Substantia nigra (tissue), 51 donors: ENCODE measurements at places on chromosomes 13 and 19.
A peak's percentile ranks its signal among the peaks of the same experiment; 100 is the strongest.

DNA sequence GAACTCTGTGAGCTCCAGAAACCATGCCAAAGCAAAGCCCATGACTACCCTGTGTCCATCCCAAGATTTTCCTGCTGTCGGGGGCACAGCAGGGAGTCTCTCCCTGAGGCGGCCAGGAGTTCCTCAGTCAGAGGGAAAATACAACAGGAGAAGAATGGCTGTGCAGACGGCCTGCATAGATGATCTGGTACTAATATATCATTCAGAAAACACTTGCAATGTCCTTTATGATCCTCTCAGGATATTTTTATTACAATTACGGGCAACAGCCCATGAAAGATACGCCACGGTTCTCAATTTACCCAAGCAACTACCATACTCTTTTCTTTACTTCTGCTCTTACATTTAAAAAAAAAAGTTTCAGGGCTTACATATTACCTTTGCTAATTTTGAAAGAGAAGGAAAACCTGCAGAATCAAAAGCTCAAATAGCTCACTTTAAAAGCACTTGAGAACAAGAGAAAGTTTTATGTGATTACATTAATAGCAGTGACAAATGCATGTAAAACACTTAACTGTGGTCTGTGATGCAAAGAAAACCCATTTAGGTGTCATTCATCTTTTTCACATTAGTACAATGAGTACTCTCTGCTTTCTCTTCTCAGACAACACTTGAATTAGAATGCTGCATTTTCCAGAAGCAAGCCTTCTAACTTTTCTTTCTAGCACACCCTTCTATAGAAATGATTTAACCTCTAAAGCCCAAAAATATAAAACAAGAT is 460.8 kb downstream of the KLF5 start:
- no peak for DNase-seq

DNA sequence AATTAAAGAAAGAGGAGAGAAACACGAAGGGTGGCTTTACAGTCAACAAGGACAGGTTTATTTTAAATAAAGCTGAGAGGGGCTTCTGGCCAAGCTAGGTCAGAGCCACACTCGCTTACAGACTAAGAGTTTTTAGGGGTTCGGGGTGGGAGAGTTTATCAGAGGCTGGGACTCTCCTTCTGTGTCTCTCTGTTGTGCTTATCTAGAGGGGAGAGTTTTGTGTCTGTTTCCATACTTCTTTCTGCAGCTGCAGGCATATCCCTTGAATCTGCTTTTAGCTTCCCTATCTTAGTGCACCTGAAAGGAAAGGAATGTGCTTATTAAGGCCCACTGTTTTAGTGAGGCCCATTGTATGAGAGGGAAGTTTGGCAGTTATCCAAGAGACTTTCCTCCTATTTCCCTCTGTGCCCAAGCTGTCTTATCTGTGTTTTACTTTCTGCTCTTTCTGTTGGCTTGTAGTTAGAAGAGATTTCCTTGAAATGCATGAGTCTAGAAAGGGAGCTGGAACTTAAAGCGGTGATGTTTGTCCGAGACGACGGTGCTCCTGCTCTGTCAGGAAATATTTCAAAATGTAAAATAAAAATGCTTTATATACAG is 275.3 kb downstream of the KCTD12 start:
- DNase-seq: no peak

DNA sequence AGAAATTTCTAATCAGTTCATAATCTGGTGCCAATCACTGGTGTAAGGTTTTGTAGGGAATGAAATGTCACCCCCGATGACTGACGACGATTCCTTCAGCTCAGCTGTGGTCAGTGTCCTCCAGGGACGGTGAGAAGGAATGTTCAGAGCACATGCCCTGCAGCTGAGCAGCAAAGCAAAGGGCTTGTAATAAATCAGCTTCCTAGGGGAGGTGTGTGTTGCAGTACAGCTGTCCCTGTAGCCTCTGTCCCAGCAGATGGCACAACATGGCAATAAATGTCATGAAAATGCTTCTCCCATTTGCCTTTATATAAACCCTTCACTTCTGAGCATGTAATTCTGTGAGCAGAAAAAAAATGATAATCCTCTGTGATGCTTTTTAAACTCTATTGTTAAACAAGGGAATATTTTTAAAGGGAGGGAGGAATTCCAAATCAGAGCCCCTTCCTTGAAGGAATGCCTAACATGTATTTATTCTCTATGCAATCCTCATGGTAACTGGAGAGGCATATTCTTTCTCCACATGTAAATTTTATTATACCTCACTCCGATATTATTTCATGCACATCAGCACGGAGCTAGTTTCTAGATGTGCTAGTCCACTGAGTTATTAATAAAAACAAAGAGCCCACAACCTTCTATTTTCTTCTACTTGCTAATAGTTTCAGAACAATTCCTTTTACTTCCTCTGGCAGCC is 102.5 kb downstream of the FAM216B start:
- DNase-seq: peak; percentile 2

DNA sequence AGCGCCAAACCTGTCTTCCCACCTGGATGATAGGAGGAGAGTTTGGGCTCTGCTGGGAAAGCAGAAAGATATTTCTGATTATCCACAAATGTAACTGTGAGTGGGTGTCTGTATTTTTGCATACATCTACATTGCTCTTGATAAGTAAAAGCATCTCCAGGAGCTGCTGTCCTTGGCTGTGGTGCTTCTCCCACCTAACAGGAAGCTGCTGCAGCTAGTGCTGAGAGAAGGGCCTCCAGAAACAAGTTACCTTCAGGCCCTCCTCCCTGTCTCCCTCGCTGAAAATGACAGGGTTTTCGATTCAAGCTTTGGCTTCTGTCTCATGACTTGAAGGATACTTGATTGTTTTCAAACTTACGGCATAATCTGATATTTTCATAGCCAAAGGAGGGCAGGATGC is 90.1 kb downstream of the FOXO1 start:
- DNase-seq: no peak

DNA sequence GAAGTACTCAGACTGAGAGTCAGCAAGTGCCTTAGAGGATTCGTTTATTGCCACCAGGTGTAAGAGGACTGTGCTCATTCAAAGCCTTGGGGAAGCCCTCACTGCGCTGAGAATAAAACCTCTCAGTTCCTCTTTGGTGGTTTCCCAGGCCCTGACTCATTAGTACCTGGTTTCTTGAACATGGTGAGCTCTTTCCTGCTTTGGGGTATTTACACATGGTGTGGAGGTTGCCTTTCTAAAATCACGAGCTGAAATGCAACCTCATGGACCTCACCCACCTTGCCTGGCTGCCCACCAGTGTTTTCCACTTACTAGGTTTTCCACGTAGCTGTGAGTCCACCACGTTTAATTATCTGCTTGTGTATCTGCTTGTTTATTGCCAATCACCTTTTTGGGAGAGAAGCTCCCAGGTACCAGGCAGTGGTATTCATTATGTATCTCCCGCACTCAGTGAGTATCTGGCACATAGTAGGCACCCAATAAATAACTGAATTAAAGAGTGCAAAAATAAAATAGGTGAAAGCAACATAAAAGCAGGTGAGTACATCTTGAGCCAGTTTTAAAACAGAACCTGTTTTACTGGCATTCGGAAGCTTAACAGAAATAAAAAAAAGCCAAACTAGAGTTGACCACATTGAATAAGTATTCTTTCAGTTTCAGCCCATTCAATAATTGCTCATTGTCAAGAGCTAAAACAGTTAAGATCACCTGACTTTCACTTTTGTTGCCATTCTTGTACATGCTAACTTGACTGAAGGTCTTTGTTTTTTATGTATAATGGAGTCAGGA is 533.0 kb downstream of the MYO16 start:
- no peak for DNase-seq
